ENCODE measurements at places on chromosomes 16 and 17. TPM values are rescaled to one million over a fixed set of nuclear protein-coding genes. Genes with fewer than 3 reads are reported as not detected.

GRCh38 chr16:88883946-88884345 lies 17.5 kb upstream of the PABPN1L start:
- DNase-seq, result no peak

- DNase-seq, result no peak
These were observed 114.7 kb downstream of the ANKRD11 start for GRCh38 chr16:89375686-89376085.

DNA sequence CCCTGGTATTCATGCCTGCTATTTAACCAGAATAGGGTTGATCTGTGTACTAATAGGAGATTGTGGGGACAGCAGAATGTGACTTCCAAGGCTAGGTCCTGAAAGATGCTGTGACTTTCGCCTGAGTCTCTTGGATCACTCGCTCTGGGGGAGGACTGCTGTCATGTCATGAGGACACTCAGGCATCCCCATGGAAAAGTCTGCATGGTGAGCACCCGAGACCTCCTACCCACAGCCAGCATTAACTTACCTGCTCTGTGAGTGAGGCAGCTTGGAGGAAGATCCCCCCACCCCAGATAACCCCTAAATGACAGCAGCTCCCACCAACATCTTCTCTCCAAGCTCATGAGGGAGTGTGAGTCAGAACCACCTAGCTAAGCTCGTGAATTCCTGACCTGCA lies 30.3 kb upstream of the C16orf78 start:
- DNase-seq, result no peak

DNA sequence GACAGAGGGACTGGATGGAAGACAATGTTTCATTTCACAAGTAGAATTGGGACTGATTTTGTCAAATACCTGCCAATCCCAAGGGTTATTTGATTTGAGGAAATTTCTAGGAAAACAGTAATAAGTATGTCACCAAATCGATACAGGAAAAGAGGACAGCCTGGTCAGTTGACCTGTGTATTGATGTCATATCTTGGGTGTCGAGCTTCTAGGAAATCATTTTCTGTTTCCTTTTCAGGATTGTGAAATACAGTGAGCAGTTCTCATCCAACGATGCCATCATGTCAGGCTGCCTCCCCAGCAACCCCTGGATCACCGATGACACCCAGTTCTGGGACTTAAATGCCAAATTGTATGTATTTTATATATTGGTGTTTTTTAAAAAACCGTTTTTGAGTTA lies 56.1 kb downstream of the RGS9 start:
- no peak for DNase-seq

GRCh38 chr17:27276653-27277156 lies 17.2 kb upstream of the WSB1 start:
- DNase-seq, result no peak

- no peak for DNase-seq
These were observed 119.7 kb downstream of the RAB11FIP4 start for GRCh38 chr17:31511195-31511578.

- no peak for DNase-seq
These were observed 4.1 kb downstream of the SMTNL2 start for GRCh38 chr17:4588391-4588790.

GRCh38 chr17:71472809-71473789 lies 647.7 kb upstream of the SOX9 start:
- peak; percentile 49 for DNase-seq

GRCh38 chr17:79612468-79613194 lies 1.8 kb upstream of the RBFOX3 start:
- no peak for DNase-seq

DNA sequence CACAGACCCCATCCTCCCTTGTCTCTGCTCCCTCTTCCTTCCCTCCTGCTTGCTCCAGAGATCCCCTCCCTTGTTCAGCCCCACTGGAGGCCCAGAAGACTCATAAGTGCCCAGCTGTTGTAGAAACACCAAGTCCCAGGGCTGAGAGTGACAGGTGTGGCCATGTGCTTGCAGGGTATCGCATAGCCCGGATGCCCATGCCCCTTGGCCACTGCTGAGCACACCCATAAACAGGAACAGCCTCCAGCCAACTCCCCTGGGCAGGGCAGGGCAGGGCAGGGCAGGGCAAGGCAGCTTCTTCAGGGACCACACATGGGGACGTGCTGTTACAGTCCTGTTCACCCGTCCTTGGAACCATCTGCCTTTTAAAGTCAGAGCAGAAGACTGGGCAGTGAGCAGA lies 2.0 kb downstream of the CACNG1 start:
- no peak for DNase-seq

DNA sequence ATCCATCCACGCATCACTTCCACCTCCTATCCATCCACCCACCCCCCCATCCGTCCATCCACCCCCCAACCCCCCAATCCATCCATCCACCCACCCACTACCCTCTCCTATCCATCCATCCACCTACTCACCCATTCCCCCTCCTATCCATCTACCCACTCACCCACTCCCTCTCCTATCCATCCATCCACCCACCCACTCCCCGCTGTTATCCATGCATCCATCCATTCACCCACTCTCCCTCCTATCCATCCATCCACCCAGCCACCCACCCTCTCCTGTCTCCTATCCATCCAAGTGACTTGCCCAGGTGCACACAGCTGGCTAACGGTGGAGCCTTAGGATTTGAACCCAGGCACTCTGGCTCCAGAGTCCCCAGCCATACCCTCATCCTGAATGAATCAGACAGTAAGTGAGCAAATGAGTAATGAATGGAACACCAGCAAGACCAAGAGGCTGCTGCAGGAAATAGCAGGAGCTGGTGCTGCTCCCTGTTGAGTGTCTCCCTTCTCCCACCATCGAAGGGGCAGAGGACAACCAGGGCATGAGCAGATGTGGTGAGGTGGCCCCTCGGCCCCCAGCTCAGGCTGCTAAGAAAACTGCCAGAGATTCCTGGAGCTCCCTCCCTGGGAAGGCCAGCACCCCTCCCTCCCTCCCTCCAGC lies 62.5 kb downstream of the LITAF start:
- DNase-seq, result no peak

DNA sequence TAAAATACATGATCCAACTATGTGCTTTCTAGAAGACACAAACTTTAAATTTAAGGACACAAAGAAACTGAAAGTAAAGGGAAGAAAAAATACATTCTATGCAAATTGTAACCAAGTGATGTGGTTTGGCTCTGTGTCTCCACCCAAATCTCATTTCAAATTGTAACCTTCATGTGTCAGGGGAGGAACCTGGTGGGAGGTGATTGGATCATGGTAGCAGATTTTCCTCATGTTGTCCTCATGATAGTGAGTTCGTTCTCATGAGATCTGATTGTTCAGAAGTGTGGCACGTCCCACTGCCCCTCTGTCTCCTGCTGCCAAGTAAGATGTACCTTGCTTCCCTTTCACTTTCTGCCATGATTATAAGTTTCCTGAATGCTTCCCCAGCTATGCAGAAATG lies 15.0 kb downstream of the OR1A1 start:
- DNase-seq, result no peak

- no peak for DNase-seq
These were observed 19.6 kb downstream of the ZFPM1 start for GRCh38 chr16:88472637-88473205.

GRCh38 chr17:74435775-74436359 lies 4.0 kb downstream of the GPRC5C start:
- no peak for DNase-seq

DNA sequence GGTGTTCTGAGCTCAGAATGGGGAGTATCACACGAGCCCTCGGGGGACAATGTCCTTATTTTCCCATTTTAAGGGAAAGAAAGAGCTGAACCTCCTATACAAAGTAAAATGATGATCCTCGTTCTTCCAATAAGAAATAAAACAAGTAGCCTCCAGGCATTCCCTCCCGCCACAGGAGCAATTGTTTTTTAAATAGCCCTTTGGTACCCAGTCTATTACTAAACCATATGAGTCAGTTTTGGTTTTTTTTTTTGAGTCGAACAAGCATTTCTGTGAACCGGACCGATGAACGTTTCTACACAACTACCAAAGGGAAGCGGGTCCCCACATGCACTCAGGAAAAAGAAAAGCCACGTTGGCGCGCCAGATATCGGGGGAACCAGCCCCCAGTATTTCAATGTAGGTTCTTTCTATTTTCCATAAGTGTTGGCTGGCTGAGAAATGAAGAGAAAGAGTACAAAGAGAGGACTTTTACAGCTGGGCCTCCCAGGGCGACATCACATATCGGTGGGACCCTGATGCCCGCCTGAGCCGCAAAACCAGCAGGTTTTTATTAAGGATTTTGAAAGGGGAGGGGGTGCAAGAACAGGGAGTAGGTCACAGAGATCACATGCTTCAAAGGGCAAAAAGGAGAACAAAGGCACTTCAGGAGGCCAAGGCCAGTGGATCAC lies 3.8 kb upstream of the DCXR start:
- no peak for DNase-seq

GRCh38 chr17:41917679-41918313 lies 955 bp downstream of the ACLY start:
- DNase-seq, result no peak

GRCh38 chr16:14490235-14490634 lies 139.8 kb downstream of the PARN start:
- no peak for DNase-seq

DNA sequence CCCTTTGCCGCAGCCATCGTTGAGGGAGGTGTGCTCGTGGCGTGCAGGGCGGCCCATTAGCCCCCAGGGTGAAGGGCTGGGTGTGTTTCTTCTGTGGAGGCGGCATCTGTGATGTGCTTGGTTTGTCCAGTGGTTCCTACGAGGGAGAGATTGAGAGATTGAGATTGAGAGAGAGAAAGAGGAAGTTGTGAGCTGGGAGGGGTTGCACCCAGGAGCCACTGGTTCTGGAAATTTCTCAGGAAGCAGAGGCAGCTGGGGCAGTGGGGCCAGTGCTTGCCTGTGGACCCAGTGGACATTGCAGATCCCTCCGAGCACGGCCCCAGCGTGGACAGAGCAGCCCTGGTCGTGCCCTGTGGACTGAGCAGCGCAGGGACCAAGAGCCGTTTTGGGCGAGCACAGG lies 72.0 kb upstream of the ZNF750 start:
- DNase-seq, result no peak

DNA sequence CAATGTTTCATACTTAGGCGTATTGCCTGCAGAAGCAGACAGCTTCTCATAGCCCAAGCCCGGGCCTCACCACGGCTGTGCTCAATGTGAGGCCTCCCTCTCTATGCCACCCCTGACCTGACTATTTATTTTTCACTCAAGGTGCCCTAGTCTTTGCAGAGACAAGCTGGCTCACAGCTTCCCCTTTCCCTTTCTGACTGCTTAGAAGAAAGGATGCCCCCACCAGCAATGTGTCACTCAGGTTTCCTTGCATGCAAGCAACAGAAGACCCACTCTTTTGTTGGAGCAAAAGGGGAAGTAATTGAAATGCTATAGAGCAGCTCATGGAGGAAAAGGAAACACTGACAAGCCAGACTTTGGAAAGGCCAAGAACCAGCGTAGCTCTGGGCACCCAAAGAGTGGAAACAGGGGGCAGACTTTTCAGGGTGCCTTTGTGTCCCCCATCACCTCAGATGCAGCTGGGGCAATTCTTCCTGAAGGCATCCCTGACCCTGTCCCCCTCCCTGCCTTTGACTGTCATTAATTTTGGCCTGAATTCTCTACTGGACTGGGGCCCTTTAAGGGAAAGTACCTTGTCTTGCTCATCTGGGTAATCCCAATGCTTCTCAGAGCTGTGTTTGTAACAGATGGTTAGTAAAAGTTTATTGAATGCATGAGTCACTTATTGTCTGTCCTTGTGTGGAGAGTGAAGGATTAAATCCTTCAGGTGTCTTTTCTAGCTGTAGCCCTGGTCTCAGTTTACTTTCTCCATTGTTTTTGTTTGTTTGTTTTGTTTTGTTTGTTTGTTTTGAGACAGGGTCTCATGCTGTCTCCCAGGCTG lies 17.8 kb downstream of the RGS9 start:
- peak; percentile 16 for DNase-seq

DNA sequence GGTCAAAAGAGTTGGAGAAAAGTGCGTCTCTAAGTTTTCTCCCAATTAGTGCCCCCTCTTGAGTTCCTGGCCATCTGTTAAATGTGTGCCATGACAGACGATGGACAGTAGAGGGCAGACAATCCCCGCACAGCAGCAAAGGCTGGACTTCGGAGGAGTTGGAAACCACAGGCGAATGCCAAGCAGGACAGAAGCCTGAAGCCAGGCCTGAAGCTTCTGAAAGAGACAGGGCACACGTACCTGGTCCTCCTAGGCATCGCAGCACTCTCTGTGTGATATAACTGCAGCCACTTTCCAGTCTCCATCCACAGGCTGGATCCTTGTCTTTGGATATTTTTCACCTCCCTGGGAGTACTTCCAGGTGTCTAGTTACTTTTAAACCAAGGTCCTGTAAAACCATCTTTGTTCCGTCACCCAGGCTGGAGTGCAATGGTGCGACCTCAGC lies 14.5 kb downstream of the C17orf100 start:
- peak; percentile 60 for DNase-seq

GRCh38 chr17:42252597-42253550 lies 23.3 kb downstream of the STAT5B start:
- DNase-seq, result peak; percentile 60

DNA sequence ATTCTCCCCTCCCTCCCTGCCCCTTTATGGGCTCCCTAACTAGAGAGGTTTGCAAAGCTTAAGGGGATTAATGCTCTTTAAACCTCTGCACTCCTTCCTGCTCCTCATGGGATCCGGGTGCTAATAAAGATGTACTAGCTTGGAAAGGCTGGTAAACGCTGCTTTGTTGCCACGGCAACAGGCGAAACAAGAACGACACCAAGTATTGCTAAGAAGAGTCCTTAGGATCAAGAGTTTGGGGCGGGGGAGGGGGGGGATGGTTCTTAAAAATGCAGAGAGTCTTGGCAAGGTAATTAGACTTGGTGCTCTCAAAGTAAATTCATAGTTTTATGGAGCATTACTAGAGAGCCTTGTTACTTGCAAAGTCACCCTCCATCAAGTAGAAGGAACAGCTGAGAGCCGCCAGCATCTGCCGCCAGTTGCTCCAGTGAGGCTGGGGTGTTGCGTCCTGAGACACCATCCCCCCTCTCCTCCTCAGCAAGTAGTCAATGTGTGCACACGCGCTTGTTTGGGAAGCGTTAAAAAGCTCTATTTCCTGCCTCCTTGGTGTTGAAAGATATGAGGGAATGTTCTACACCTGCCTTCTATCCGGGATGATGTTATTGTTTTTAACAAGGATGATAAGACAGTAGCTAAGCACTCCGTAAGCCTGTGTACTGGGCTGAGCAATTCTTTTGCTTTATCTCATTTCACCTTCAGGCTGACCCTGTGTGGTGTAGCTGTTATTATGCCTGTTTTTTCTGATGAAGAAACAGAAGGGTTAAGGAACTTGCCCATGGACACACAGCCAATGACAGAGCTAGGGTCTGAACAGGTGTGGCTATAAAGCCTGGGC lies 190.9 kb downstream of the CCDC182 start:
- DNase-seq, result peak; percentile 42

GRCh38 chr16:53905028-53905427 lies 201.1 kb downstream of the FTO start:
- no peak for DNase-seq

Gene SLFN11
- total RNA-seq, result 0.25 TPM

Gene GPRC5B
- 9.3 TPM for total RNA-seq

Gene ALOX12B
- not detected for total RNA-seq

Gene HOXB9
- total RNA-seq, result 0.10 TPM

Gene ARHGDIG
- 3.3 TPM for total RNA-seq

Gene AGRP
- not detected for total RNA-seq

Gene KRT27
- total RNA-seq, result not detected

Gene PRDM7
- total RNA-seq, result not detected

Gene NME3
- total RNA-seq, result 36.3 TPM

Gene PLA2G10
- not detected for total RNA-seq

Gene PITPNM3
- 1.3 TPM for total RNA-seq

Gene ABCC12
- not detected for total RNA-seq

Gene PLLP
- 0.93 TPM for total RNA-seq

Gene SLC13A5
- total RNA-seq, result 13.2 TPM

Gene TNS4
- total RNA-seq, result not detected

Gene RNF167
- 88.0 TPM for total RNA-seq

Gene TMIGD1
- not detected for total RNA-seq

Gene CMTM2
- not detected for total RNA-seq

Gene PLEKHH3
- total RNA-seq, result 14.5 TPM
